ENCODE measurements at places on chromosomes 2 and 18. TPM values are rescaled to one million over a fixed set of nuclear protein-coding genes. Genes with fewer than 3 reads are reported as not detected.
A peak's percentile ranks its signal among the peaks of the same experiment; 100 is the strongest.

GRCh38 chr2:181752301-181752700 lies 72.0 kb upstream of the NEUROD1 start:
- no peak for DNase-seq

DNA sequence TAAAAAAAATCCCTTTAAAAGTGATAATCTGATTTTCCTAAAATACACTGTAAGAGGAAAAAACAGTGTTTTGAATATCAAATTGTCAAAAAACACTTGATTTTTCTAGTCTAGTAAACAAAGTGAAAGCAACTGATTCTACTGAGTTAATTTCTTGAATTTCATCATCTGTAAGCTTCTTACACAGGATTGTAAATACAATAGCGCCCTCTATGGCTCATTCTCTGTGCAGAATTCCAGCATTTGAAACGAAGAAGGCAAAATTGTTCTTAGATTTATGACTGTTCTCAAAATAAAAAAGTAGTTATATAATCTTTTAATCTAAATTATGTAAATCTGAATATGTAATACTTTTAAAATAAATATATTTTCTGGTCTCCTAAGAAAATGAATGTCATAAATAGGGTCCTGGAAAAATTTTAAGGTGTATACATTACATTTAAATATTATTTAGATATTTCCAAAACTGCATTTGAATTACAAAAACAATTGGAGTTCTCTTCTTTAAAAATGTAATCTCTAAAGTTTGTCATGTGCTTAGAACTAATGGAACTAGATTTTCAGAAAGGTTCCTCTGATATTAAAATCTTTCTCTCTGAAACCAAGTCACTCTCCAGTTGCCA lies 176.9 kb upstream of the MC4R start:
- DNase-seq, result peak; percentile 88

DNA sequence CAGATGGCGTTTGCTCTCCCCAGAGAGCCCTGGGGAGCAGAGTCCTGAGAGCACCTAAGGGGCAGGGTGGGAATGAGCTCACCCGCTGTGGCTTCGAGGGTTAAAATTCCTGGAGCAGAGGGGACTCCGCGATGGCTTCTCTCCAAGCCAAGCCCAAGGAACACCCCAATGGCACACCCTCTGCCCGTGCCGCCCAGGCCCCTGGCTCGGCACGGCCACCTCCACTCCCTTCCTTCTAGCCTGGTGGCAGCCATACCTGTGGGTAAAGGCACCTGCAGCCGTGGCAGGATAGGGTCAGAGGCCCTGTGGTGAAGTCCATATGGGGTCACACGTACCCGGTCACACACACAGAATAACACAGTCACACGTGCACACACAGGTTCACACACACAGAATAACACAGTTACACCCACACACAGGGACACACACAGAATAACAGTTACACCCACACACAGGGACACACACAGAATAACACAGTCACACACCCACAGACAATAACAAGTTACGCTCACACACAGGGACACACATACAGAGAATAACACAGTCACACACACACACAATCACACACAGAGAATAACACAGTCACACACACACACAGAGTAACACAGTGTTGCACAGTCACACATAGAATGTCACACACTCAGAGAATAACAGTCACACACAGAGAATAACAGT lies 50.5 kb downstream of the RAMP1 start:
- no peak for DNase-seq

- no peak for DNase-seq
Measured at GRCh38 chr2:159905926-159906714, 108.1 kb upstream of the CD302 start.

GRCh38 chr2:203873921-203874631 lies 6.5 kb downstream of the CTLA4 start:
- peak; percentile 89 for DNase-seq

FIGN gene
- 3.6 TPM for polyA plus RNA-seq

CDK15 gene
- not detected for polyA plus RNA-seq

IL36A gene
- polyA plus RNA-seq, result not detected
